ENCODE measurements at places on chromosomes 16 and 17.

DNA sequence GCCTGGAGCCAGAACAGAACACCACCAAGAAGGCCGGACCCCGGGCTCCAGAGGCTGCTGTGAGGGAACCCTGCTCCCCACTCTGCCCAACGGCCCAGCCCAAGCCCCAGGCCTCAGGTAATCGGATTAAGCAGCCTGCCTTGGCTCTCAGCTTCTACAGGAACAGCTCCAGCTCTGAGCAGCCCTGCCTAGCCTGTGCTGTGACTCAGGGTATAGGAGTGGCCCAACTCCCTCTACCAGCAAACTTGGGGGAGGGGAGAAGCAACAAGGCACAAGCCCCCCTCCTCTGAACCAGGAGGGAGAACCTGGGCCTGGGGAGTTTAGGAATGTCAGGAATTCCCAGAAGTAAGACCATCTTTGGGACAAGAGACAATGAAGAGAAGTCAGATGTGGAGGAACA, 849 bp upstream of the SOX15 start:
- DNase-seq, result no peak

GRCh38 chr17:34259146-34259545, 4.1 kb downstream of the CCL2 start:
- DNase-seq, result no peak

- no peak for DNase-seq
Measured at GRCh38 chr16:27370318-27370717, 31.7 kb upstream of the IL21R start.

GRCh38 chr17:78748048-78748729, 33.9 kb downstream of the CYTH1 start:
- no peak for DNase-seq

DNA sequence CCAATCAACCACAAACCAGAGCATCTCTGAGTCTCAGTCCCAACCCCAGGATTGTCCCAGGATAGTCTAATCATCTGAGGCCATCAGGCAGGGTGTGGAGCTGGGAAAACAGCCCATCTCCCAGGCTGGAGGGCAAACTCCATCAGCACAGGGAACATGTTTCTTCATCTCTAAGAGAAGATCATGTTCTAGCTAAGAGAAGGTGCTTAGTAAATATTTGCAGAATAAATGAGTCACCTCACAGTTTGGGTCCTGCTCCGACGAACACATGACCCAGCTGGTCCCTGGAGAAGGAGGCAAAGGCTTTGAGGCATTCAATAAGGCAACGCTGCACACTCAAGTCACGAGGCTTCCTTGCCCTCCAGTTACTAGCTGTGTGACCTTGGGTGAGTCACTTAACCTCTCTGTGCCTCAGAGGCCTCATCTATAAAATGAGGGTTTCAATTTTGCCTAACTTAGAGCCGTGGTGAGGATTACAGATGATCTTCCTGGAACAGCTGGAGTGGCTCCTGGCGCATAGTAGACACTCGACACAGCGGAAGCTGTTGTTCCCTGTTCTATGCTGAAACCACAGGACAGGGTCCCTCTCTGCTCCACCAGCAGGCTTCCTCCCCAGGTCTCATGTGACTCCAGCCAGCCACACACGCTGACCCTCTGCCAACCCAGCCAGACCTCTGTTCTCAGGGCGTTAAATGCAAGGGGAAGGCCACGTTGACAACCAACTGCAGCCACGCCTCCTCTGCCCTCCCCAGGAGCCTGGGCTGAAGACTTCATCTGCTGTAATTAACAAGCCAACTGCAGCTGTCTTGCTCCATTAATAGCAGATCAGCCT, 10.3 kb upstream of the RPL38 start:
- no peak for DNase-seq

GRCh38 chr17:59637611-59638310, 18.1 kb downstream of the CLTC start:
- DNase-seq, result no peak

DNA sequence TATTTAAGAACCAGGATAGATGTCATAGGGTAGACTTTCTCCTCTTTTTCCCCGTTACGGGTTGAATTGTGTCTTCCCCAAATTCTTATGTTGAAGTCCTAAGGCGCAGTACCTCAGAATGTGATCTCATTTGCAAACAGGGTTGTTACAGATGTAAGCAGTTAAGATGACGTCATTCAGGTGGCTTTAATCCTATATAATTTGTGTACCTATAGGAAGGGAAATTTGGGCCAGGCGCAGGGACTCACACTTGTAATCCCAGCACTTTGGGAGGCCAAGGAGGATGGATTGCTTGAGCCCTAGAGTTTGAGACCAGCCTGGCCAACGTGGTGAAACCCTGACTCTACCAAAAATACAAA, 99.5 kb upstream of the DHX40 start:
- DNase-seq, result no peak

Data from stimulated activated CD8-positive, alpha-beta memory T cell treated with anti-CD3 and anti-CD28 coated beads, Interleukin-12 subunit alpha, Interleukin-12 subunit beta, amount 100 ng/mL, for 4 hours (primary cell).